ENCODE measurements at places on chromosomes 5 and 9.

DNA sequence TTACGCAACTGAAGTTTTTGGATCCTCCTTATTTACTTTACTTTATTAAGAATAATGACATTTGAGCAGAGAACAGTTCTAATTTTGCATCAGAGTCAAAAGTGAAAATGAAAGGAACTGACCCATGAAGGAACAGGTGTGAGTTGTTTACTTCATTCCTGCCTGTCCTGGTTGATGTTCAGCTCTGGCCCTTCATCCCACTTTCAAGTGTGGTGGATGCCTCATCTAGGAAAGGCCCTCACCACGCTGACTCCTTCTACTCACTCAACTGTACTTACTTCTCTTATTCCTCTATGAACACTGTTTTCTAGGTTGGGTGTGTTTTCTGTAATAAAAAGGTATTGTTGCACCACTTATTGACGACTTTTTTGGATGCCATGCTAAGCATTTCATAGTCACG, 61.8 kb upstream of the PLEKHG4B start:
- DNase-seq = no peak

GRCh38 chr9:98444601-98445000, 189.2 kb upstream of the TBC1D2 start:
- no peak for DNase-seq

GRCh38 chr5:153081385-153081784, 409.1 kb upstream of the GRIA1 start:
- no peak for DNase-seq

GRCh38 chr5:5291357-5291756, 131.1 kb upstream of the ICE1 start:
- no peak for DNase-seq

DNA sequence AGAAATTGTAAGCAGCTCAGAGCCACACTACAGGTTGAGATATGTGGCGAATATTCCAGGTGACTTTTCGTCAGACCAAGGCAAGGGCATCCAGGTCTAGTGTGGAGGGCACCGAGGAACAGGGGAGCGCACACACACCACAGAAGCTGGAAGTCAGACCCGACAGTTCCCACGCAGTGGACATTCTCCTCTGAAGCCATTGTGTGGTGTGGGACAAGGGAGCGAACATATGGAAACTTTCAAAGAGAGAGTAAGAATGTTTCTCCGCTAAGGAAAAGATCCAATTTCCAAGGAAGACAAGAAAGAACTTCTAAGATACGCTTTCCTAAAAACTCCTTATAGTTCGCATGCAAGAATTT, 141.4 kb upstream of the OTULINL start:
- DNase-seq = no peak

GRCh38 chr5:139419226-139420192, 15.6 kb upstream of the SPATA24 start:
- DNase-seq = no peak

DNA sequence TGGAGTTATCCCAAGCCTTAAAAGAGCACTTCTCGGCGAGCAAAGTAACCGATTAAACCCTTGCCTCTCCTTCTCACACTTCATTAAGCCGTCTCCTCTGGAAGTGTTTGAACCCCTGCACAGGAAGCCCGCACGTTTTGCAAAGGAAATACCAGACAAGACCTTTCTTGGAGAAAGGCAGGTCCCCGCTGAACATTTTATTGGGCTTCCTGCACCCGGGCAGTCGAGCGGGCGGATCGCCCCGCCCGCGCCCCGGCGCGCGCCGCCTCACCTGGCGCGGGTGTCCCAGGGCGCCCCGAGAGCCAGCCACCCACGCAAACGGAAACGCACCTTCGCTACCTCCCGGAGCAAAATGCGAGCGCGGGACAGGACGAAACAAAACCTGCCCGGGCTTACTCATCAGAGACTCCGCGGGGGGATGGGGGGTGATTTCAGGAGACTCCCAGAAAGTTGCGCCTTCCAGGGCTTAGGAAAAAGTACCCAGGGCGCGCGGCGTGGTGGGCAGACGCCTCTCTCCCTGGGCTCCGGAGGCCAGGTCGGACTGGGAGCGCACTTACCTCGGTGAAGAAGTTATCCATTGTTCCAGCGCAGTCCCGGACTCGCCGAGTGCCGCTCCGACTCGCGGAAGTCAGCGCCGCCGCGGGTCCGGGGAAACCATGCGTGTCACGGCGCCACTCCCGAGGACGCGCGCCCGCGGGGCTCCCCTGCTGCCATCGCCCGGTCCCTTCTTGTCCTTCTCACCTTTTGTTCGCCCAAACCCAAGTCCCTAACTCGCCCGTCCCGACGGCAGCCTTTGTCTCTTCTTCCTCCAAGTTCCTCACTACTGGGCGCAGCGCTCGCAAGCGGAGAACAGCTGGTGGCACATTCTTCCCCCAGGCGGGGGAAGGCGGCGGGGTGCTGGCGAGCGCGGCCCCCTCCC, 598 bp downstream of the MYO10 start:
- DNase-seq = peak; percentile 53

DNA sequence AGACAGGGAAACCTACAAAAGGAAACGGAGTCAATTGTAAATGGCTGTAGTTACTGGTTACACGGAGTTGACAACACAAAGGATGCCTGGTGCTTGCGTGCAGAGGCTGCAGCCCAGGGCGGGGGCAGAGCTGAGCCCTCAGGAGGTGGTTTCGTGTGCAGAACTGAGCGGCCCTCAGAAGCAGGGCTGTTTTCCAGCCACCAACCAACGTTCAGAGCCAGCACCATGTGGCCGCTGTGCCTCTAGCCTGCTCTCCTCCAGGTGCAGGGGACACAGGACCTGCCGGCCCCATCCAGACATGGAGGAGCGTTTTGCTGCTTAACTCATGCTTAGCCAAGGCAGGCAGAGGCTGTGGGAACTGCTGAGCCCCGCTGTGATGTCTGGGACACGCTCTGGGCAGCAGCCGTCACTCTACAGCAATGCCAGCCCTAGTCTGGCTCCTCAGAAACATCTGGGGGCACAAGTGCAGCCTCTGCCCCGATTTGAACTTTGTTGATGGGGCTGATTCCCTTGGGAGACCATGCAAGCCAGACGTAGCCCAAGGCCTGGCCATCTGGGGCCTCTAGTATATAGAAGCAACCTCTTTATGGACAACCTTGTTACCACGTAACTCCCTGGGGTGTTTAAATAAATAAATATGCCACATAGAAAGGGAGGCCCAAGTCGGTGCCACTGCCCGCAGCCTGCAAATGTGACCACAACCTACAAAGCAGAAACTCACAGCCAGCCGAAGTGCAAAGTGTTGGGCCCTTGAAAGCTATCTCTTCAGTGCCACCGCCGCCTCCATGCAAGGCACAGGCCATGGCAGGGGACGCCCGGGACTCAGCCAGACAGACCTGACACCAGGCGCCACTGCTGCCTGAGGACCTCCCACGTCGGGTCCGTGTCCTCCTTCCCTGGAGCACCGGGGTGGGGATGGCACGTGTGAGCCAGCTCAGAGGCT, 42.1 kb downstream of the NKD2 start:
- no peak for DNase-seq

- DNase-seq = no peak
Measured at GRCh38 chr5:168553377-168554130, 24.4 kb downstream of the FBLL1 start.

- no peak for DNase-seq
Measured at GRCh38 chr9:70130266-70130665, 86.6 kb downstream of the MAMDC2 start.
